Fibroblast of mammary gland (primary cell): ENCODE measurements at places on chromosomes 6 and 20.
A peak's percentile ranks its signal among the peaks of the same experiment; 100 is the strongest.

GRCh38 chr6:53979468-53980067, 131.7 kb upstream of the MLIP start:
- peak; percentile 65 for DNase-seq

DNA sequence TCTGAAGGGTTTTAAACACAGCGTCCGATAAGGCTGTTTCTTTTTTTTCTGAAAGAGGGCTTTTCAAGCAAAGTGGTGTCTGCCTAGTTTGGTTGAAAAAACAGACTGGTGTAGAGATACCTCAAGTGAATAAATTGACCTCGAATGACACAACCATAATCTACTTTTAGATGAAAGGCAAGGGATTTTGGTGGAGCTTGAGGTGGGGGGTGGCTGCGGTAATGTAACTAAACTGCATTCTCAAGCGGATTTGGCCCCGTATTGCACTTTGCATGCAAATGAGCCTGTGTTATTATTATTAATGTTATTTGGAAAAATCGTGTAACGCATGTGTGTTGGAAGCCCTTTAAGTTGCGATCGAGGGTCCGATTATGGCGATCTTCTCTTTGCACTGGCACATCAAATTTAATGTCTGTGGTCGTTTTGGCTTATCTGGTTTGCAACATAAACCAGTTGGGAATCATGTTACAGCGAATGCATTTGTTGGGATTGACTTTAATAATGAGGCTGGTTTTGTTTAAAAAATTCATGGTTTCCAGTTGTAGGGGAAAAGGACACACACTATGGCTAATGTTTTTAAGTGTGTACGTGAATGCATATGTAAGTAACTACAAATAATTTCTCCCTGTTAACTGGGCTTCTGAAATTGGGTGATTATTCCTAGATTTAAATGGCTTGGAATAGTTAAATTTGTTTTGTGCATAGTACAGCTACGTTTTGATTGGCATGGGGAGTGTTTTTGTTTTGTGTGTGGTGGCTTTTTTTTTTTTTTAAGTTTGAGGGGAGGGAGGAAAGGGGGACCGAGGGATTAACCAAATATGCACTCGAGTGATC, 1.0 kb downstream of the JARID2 start:
- no peak for DNase-seq

GRCh38 chr6:63372951-63373533, 53.3 kb upstream of the LGSN start:
- DNase-seq, result peak; percentile 52

- DNase-seq, result peak; percentile 5
These were observed 45.9 kb upstream of the PLN start for GRCh38 chr6:118502169-118502568.

- DNase-seq, result no peak
These were observed 3.1 kb downstream of the PPP1R18 start for GRCh38 chr6:30683183-30683979.

DNA sequence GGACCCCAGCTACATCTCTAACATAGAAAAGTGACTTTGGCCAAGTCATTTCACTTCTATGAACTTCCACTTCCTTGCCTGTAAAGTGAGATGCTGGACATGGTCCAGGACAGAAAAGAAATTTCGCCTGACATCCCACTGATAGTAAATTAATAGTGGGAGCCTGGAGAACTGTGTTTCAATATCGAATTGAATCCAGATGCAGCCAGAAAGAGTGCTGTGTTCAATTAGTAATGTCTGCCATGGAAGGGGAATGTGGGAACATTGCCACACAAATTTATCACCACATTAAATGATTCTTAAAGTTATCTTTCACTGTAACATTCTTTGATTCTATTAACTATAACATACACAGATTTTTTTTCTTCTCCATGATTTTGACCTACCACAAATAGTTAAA, 255.0 kb downstream of the HACE1 start:
- peak; percentile 5 for DNase-seq

DNA sequence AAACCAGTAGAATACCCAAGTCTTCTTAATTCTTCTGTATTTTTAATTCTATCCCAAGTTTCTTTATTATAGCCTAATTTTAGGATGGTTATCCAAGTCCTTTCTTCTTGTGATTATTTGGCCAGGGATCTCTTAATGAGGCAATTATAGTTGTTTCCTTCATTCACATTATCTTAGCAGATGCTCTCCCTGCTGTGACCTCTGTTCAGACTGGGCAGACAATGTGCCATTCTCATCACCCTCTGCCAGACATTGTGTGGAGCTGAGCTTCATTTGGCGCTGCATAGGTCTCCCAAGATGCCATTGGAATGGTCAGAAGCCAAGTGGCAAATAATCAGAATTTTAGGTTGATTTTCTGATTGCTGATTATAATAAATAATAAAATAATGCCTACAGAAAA, 79.4 kb downstream of the LIN28B start:
- DNase-seq, result no peak

DNA sequence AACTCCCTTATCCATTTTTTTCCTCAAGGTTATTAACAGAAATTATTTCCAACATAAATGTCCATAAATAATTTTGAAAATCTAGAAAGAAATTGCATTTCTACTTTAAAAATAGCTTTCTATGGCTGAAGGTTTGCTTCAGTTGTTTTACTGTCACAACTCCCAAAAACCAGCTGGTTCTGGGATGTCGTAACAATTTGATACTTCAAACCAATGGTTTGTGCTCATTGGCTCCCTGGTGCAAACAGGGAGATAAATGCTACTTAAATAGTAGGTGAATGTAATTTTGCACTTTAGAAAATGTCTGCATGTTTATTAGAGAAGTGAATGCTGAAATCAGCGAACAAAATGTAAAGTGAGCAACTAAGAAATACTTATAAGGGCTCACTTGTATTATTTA, 31.1 kb downstream of the LAMA2 start:
- DNase-seq, result peak; percentile 8

GRCh38 chr20:5090191-5090590, 29.6 kb downstream of the PCNA start:
- no peak for DNase-seq

- DNase-seq, result no peak
These were observed 723 bp downstream of the MANEA start for GRCh38 chr6:95578106-95578410.

- no peak for DNase-seq
These were observed 106.3 kb downstream of the SCML4 start for GRCh38 chr6:107717781-107718180.

- DNase-seq, result peak; percentile 23
These were observed 143.0 kb upstream of the TNFAIP3 start for GRCh38 chr6:137724018-137724403.

DNA sequence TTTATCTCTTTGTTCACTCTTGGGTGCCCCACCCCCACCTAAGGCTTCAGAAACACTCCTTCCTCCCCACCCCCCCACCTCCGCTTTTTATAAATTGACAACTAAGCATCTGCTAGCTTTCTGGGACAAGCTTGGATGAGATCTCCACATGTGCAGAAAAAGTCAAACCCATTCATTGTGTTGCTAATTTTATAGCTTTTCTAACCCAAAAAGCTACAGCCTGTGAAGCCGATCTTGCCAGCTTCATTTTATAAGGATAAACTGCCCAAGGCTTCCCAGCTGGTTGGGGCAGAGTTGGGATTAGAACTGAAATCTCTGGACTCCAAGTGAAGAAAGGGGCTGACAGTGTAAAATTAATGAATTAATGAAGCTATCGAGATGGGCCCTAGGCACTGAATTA, 24.1 kb downstream of the BPIFB4 start:
- no peak for DNase-seq

GRCh38 chr20:10603378-10603777, 70.4 kb downstream of the JAG1 start:
- no peak for DNase-seq

DNA sequence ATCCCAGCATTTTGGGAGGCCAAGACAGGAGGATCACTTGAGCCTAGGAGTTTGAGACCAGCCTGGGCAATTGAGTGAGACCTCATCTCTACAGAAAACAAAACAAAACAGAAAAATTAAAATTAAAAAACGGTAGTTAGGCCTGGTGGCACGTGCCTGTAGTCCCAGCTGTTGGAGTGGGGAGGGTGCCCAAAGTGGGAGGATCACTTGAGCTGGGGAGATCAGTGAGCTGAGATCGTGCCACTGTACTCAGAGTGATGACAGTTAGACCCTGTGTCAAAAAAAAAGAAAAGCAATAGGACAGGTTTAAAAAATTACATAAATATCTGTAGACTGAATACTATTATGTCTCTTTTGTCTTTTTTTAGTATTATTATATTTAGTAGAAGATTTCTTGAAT, 64.3 kb downstream of the ITCH start:
- DNase-seq, result no peak

DNA sequence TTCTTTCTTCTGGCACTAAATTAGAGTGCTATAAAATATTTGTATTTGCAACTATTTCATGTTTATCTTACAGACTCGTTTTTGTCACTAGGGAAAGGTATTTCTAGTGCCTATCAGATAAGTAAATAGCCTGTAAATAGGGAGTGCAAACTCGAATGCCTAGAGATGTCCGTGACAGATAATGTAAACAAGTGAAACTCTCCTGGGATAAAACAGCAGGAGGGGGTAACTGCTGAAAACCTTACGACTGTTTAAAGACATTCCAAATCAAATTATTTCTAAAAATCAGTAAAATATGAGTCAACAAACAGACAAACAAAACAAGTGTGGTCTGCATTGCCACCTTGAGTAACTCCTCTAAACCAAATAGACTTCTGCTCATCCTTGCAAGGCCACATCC, 932.1 kb downstream of the EYS start:
- no peak for DNase-seq

- peak; percentile 63 for DNase-seq
These were observed 61.5 kb downstream of the IBTK start for GRCh38 chr6:82185948-82186535.

DNA sequence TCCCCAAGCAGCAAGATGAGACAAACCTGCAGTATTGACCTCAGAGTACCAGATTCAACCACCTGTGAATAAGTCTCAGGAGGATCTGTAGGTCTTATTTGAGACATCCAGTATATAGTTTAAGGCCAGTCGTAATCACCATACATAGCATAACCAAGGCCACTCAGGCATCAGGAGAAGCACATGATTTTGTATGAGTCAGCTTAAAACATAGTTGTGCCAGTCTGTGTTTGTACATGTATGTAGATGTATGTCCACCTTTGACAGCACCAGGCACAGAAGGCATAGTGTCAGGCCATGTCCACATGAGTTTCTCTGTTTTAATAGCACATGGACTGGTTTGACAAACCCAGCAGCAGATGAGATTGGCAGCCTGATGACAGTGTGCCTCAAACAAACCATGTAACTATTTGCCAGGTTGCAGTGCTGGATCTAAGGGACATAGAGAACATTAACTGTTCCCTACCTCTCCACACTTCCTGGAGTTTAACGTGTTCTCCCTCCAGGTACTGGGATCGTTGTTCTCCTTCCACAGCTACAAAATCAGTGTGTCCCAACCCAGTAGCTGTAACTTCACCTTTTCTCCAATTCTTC, 8.6 kb upstream of the ASIP start:
- DNase-seq, result no peak

DNA sequence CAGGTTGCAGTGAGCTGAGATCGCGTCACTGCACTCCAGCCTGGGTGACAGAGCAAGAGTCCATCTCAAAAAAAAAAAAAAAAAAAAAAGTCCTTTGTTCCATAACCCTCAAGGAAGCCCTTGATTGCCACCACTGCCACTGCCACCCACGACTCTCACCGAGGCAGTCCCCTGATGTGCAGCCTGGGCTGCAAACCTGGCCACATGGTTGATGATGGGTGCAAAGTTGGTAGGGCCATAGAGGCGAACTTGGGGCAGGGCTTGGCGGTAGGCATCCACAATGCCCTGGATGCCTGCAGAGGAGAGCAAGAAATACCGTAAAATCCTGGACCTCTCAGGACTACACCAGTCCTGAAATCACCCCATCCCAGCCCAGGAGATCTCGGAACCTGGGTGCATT, 11.5 kb downstream of the SPAG4 start:
- no peak for DNase-seq

DNA sequence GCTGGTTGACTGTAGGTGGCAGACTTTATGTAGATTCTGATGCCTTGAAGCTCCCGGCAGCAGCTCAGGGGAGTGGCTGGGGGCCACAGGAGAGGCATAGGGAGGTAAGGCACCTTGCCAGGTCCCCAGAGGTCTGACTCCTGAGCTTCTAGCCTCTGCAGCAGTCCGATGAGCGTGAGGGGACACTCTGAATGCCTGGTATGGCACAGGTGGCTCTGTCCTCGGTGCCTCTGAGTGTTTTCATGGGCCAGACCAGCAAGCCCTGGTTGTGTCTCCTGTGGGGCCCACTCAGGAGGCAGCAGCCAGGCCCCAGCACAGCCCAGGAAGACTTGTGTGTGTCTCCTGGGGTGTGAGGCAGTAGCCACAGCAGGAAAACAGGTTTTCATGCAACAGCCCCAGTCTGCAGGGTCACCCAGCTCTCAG, 39.7 kb upstream of the IRF4 start:
- no peak for DNase-seq

DNA sequence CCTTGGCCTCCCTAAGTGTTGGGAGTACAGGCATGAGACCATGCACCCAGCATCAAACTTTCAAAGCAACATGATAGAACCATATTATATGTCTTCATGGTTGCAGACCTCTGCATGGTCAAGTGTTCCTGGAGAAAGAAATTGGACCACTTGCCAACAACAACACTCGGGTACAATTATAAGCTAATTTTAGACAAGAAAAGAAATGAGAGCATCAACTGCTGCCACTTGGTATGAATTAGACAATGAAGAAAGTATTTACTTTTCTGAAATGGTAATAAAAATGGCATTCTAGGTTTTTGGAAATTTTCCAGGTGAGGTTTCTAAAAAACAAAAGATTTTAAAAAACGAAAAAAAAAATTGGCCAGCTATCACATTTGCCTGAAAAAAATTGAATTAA, 7.7 kb upstream of the PM20D2 start:
- DNase-seq, result no peak

DNA sequence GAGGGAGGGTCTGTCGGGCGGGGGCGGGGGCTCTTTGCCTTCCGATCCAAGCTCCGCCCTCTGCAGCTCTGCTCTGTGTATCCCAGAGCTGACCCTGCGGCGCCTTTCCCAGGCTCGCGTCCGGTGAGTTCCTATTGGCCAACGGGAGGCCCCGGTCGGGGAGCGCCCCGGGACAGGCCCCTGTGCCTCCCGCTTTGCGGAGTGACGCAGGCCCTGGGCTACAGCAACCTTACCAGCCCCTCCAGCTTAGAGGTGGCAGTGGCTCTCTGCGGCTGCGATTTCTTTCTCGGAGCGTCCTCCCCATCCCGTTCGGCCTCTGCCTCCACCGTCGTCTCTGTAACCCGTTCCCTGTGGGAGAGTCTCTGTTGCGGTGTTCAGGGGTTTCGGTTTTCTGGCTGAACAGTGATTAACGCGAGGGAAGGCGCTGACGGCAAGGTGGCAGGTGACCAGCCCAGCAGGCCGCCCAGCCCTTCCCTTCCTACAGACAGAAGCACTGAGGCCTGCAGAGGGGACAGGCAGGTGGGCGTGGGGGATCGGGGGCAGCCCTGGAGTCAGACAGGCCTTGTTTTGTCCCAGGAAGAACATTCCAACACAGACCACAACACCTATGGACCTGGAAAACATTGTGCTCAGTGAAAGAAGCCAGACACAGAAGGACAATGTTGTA, 18.1 kb upstream of the CEBPB start:
- DNase-seq, result peak; percentile 77

- DNase-seq, result no peak
These were observed 166.1 kb downstream of the THBS2 start for GRCh38 chr6:169087443-169088041.

GRCh38 chr6:159819932-159820640, 20.0 kb downstream of the PNLDC1 start:
- no peak for DNase-seq

GRCh38 chr6:160261991-160262680, 3.5 kb upstream of the SLC22A2 start:
- no peak for DNase-seq

- no peak for DNase-seq
These were observed 12.5 kb downstream of the PTK7 start for GRCh38 chr6:43088654-43089056.

- DNase-seq, result no peak
These were observed 43.1 kb downstream of the FOXC1 start for GRCh38 chr6:1652842-1653241.
